D721Med (cell line): ENCODE measurements at places on chromosomes 2 and 18.

GRCh38 chr2:156396126-156396525 is 40.1 kb upstream of the GPD2 start:
- no peak for DNase-seq

DNA sequence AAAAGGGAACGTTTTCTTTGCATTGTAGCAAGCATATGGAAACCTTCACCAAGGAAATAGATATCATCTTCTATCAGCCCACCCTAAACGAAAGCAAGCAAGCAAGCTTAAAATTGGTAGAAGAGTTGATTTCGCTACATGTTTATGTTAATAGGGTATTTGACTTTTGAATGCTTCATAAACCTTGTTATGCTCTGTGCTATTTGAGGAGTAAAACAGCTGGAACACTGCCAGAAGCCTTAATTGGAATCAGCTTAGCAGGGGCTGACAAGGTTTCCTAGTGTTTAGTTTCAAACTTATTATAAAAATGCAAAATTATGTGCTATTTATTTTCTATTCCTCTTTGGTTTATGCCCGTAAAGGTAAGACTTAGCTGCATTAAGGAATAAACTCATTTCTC is 70.6 kb upstream of the LINC00305 start:
- no peak for DNase-seq

DNA sequence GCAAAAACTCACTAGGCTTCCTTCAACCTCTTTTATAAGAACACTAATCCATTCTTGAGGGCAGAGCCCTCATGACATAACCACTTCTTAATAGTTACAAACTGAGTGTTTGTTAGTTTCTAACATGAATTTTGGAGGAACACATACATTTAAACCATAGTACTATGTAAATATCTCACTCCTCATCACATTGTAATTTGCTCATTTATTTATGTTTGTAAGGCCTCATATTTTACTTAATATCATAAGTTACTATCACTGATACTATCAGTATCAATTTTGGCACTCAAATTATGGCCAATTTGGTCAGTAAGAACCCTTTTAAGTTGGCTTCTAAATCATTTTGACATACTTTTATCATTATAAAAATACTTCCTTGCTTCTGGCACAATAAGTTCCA is 603.1 kb downstream of the ZEB2 start:
- DNase-seq, result no peak

- no peak for DNase-seq
Observed at GRCh38 chr2:158240975-158241374, 139.3 kb downstream of the UPP2 start.

- no peak for DNase-seq
Observed at GRCh38 chr2:174183076-174183475, 65.3 kb downstream of the OLA1 start.

DNA sequence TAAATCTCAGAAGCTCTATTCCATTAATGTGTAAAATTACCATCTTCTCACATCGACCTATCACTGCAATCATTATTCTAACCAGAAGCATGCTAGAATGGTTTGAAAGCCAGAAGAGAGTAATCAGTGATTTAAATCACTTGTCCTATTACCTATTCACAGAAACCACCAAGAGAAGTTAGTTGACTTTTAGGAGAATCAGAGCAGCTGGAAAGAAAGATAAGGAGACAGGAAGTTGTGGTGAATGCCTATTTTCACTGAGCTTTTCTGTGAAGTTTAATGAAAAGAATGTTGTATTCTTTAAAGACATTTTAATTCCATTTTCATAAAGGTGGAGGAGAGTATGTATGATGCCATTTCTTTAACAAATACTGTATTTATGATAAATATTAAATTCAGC is 352.6 kb upstream of the CRIM1 start:
- DNase-seq, result no peak

DNA sequence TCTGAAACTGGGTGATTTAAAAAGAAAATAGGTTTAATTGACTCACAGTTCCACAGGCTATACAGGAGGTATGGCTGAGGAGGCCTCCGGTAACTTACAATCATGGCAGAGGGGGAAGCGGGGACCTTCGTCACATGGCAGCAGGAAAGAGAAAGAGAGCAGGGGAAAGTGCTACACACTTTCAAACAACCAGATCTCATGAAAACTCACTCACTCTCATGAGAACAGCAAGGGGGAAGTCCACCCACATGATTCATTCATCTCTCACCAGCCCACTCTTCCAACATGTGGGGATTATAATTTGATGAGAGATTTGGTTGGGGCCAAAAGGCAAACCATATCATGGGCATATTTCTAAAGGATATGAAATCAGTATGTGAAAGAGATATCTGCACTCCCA is 12.0 kb upstream of the ARHGAP15 start:
- no peak for DNase-seq

- no peak for DNase-seq
Observed at GRCh38 chr2:122329278-122329677, 573.8 kb downstream of the TSN start.

DNA sequence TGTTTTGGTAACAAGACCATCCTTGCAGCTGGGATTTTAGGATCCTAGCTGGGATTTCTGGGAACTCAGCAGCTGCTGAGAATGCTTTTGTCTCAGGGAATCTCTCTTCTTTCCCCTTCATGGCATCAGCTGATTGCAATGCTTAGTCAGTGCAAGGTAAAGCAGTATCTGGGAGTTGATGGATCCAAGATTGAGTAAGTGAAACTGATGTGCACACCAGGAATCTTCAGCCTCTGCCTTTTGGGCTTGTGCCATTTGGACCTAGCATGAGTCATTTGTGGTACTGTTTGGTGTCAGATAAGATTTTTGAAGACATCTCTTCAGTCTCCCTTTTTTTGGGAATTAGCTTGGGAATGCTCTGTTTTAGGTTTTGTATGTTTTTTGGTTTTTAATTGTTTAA is 363.3 kb upstream of the TFPI start:
- DNase-seq, result no peak

GRCh38 chr18:44996261-44996660 is 315.6 kb downstream of the SETBP1 start:
- DNase-seq, result no peak

DNA sequence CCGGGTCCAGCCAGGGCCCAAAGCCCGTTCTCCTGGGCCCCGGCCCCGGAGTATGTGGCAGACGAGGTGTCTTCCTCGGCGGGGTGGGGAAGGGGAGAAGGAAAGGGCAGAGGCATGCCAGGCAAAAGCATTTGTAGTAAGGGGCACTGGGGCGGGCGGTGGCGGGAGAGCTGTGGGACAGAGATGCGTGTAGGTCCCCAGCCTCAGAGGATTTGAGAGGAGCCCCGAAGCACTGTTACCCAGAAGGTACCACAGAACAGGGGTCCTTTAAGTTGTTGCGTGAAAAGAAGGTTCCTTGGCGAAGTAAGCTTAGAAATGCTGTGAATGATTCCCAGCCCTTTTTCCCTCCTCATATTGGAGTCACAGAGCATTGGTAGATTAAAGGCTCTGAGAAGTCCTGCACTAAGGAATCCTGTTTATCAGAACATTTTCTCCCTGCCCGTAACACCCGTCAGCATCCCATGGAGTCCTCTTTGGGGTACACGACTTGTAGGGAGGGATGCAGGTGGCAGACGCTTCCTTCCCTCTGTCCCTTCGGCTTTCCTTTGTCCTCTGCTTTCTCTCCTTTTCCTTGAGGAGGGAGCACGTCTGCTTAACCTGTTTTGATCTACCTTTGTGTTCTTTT is 12.5 kb downstream of the GAREM2 start:
- no peak for DNase-seq

DNA sequence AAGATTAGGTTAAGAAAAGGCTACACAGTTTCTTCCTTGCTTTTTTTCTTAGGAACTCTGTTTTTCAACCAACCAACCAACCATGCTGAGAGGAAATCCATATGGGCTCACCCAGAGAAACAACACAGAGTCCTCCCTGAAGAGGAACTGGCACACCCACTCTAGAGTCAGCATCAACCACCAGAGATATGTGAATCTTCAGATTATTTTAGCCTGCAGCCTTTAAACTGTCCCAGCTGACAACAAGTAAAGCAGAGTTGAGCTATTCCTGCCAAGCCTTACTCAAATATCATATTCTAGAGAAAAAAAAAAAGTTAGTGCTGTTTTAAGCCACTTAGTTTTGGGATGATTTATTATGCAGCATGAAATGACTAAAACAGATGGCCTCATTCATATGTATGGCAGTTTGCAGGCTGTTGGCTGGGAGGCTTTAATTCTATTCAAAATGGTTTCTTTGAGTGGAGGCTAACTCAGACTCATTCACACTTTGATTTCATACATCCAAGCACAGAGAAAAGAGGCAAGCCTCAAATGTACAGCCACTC is 1637.7 kb upstream of the LRRTM1 start:
- DNase-seq, result no peak

GRCh38 chr2:235314371-235314930 is 179.4 kb upstream of the AGAP1 start:
- DNase-seq, result no peak

- no peak for DNase-seq
Observed at GRCh38 chr2:147660680-147661079, 184.1 kb upstream of the ACVR2A start.

- no peak for DNase-seq
Observed at GRCh38 chr2:73516033-73516432, 126.2 kb downstream of the NAT8 start.

DNA sequence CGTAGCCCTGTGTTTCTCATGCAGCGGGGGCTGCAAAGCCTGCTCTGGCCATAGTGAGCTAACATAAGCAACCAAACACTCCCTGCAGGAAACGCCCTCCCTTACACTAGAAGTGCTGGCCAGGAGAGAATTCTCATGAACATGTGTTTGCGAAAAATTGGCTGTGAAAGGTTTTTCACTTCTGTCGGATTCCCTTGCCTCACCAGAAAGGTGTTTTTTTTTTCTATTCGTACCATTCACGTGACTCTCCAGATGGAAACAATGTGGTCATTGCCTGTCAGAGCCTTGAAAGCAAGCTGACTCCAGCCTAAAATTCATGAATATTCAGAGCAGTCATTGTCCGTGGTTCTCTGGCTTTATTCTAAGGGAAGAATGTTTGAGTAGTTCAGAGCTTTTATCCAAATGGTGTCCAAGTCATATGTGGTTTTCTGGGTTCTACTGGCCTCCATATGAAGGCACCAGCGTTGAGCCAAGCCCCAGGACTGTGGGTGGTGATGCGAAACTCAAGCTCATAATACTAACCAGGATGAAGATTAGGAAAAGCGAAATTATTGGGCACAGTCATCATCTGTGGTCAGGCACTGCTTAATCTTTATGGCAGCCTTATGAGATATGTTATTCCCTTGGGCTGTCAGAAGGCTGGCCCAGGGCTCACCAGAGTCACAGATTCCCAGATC is 236.4 kb downstream of the ALPK2 start:
- DNase-seq, result no peak

- no peak for DNase-seq
Observed at GRCh38 chr2:22501851-22502250, 883.1 kb upstream of the KLHL29 start.

DNA sequence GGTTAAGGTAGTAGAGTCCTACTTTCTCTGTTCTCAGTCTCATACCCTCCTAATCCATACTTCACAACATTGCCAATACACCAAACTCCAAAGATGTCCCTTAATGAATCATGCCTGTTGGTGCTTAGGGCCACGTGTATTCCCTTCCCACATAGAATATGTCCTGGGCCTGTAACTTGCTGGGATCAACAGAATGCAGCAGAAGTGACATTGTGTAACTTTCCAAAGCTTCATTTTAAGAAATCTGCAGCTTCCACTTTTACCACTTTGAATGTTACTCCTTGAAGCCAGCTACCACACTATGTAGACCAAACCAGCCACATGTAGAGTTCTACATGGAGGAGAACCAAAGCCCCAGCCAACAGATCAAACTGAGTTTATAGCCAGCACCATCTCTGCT is 58.5 kb upstream of the ARHGAP15 start:
- no peak for DNase-seq

DNA sequence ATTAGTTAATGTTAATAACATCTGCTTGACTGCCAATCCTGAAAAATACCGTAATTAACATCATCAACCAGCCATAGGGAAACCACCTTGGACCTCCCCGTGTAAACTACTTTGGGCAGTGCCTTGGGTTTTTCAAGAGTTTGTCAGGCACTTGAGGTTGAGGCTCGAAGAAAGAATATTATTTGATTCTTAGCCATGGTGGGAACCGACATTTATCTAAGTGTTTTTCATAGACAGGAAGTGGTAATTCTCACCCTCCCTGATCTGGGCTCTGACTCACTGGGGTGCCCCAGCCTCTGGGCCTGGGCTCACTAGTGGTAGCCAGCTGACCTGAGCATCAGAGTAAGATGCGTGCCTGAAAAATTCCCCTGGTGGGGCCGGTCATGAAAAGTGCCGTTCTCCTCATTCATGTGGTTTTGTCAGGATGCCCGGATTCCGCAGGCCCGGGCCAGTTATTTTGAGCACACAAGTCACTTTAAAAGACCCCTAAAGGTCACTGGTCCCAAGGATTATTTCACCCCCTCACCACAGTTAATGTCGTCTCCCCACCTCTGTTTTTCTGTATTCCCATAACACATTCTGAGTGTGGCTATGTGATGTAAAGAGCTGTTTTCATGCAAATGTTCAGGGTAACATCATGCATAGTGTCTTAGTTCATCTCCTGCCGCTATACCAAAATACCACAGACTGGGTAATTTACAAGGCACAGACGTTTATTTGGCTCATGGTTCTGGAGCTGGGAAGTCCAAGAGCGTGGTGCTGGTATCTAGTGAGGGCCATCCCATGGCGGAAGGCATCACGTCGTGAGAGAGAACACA is 21.6 kb upstream of the SPATA3 start:
- DNase-seq, result no peak

DNA sequence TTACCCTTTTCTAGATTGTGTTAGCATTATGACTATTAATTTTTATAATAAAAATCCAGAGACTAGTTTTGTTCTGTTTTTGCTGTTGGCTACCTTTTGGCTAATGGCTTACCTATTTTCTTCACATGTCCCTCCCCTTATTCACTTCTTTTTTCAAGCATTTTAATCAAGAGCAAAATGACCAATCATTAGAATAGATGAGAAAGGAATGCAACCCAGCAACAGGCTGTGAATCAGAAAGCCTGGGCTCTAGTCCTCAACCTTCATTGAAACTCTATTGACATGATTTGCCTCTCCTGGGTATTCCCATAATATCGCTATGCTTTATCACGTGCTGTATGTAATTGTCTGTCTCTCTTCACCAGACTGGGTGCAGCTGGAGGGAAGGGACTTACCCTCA is 370.1 kb downstream of the IRS1 start:
- DNase-seq, result no peak

DNA sequence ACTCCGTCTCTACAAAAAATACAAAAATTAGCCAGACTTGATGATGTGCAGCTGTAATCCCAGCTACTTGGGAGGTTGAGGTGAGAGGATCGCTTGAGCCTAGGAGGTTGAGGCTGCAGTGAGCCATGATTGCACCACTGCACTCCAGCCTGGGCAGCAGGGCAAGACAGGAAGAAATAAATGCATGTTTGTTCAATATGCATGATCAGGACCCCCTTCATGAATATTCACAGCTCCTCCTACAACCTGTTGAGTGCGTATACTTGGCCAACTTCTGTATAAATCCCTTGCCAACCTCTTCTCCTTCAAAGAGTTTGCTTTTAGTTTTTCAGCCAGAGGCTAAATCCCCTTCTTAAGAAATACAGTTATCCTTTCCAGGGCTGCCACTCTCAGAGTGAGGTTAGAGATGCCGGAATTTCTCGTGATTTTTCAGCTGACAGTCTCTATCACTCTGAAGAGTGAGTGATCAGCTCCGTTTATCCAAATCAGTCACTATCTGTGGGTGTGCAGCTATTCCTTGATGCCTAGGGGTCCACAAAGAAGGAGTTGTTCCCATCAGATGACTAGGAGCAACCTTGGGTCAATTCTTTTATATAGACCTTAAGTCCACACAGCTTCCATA is 39.2 kb downstream of the FAM161A start:
- no peak for DNase-seq

- DNase-seq, result no peak
Observed at GRCh38 chr2:164593959-164594358, 27.3 kb downstream of the GRB14 start.

- no peak for DNase-seq
Observed at GRCh38 chr2:138432971-138433370, 68.6 kb upstream of the SPOPL start.
